ENCODE measurements at places on chromosomes 7 and 10.
A peak's percentile ranks its signal among the peaks of the same experiment; 100 is the strongest.

GRCh38 chr7:2003931-2004812, 228.6 kb downstream of the MAD1L1 start:
- no peak overlapping the region for H3K4me3 ChIP-seq
- H3K4me1 ChIP-seq: no peaks in the 10 kb centered on the region
- no peak for DNase-seq

- peaks cover 12% of the 10 kb centered on the region for H3K4me1 ChIP-seq
- H3K27me3 ChIP-seq: no peaks in the 10 kb centered on the region
- no peak overlapping the region for H3K4me3 ChIP-seq
- H3K36me3 ChIP-seq: no peaks in the 10 kb centered on the region
Observed at GRCh38 chr10:71241114-71241829, 28.9 kb downstream of the UNC5B start.

GRCh38 chr10:33145451-33146188, 187.6 kb upstream of the ITGB1 start:
- no peak for DNase-seq
- no peaks in the 10 kb centered on the region for H3K27me3 ChIP-seq
- no peak overlapping the region for H3K4me3 ChIP-seq

DNA sequence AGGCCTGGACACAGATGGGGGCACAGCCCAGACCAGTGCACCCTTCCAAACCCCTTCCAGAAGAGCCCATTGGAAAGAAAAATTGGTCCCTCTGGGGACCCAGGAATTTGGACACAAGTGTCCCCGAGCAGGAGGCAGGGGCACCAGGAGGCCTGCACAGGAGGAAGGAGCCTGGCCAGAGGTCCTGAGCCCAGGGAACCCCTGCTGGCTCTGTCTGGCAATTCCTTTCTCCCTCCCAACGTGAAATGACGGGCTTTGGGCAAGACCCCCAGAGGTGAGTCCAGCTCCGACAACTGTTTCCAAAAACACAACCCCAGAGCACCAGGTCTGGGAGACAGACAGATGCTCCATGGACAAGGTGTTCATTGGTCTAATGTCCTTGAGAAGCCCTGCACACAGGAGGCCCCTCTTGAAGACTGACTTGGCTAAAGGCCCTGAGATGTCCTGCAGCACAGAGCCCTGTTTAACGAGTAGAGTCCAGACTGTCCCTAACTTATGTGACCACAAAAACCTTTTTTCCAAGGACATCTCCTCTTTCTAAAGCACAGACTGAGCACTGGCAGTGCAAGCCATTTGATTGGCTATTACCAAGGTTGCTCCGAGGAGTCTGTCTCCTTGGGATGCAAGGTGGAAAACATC, 150.7 kb downstream of the OAT start:
- no peaks in the 10 kb centered on the region for H3K4me1 ChIP-seq
- H3K27me3 ChIP-seq: no peaks in the 10 kb centered on the region
- no peaks in the 10 kb centered on the region for H3K36me3 ChIP-seq
- peak overlapping the region; percentile 56 for H3K27ac ChIP-seq
- DNase-seq: no peak
- H3K4me3 ChIP-seq: no peak overlapping the region

GRCh38 chr7:20267482-20267881, 50.3 kb upstream of the MACC1 start:
- H3K4me1 ChIP-seq: no peaks in the 10 kb centered on the region
- H3K27ac ChIP-seq: no peak overlapping the region
- no peak overlapping the region for H3K4me3 ChIP-seq
- no peak for DNase-seq
- no peaks in the 10 kb centered on the region for H3K27me3 ChIP-seq
- H3K36me3 ChIP-seq: no peaks in the 10 kb centered on the region

DNA sequence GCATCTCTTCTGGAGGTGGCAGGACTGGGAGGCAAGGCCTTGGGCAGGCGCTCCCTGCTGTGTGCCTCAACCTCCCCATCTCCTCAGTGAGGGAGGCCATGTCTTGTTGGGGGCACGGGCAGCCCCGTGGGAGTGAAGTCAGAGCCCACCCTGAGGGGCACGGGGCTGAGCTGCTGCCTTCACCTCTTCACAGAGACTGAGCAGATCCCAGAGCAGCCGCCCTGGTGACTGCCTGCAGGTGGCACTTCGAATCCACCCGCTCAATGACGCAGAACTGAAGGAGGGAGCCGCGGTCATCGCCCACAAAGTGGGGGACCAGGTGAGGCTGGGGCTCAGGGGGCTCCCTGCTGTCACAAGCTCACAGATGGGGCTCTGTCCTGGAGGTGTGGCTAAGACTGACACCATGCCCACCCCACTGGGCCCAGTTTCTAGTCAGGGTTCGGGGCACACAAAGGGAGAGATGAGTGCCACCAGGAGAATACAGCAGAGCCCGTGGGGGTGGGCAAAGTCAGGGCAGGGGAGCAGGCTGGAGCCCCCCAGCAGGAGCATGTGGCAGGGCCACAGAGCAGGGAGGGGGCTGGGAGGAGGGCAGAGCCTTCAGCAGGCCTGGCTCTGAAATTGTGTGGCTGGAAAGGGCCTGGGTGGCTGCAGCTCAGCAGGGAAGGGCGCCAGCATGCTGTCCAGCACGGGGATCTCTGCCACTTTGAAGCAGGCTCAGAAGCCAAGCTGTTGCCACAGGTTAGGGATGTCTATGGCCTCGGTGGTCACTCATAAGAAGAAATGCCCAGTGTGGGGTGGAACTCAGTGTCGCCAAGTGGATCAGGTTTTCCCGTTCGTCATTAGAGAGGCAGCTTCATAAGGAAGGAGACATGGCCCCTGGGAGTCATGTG, 18.8 kb upstream of the CHST12 start:
- no peak overlapping the region for H3K27ac ChIP-seq
- no peaks in the 10 kb centered on the region for H3K4me1 ChIP-seq
- no peaks in the 10 kb centered on the region for H3K27me3 ChIP-seq
- DNase-seq: no peak
- no peak overlapping the region for H3K4me3 ChIP-seq
- peaks cover 22% of the 10 kb centered on the region for H3K36me3 ChIP-seq

DNA sequence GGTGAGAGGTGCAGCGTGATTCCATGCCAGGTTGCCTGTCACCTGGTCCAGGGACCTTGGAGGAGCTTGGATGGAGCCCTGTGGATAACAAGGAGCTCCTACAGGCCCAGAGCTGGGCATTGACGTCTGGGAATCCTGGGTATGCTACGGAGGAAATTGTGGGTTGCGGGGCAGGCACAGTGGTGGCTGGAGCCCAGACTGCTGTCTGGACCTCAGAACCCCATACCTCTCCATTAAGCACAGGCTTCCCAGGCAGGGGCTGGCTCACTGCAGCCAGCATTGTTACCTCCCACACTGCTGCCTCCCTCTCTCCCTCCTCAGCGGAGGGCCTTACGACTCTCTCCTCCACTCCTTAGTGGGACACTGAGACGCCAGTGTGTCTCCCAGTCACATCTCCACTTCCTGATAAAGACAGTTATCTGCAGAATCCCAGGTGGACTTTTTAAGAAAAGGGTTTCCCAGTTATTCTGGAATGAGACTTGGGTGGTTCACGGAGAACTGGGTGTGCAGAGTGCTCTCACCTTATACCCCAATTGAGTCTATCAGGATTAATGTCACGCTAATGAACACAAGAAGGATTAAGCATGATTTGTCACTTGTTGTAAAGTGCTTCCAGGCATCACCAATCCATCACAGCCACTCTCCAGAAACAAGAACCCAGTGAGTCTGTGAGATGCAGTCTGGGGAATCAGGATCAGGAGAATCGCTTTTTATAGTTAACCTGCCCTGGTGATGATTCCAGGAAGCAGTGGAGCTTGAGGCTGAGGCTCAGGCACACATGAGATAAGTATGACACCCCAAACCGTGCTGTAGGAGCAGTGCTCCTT, 309.4 kb downstream of the RPS24 start:
- H3K4me1 ChIP-seq: peaks cover 2% of the 10 kb centered on the region
- no peak overlapping the region for H3K27ac ChIP-seq
- no peaks in the 10 kb centered on the region for H3K27me3 ChIP-seq
- peak; percentile 38 for DNase-seq
- H3K36me3 ChIP-seq: no peaks in the 10 kb centered on the region

- no peaks in the 10 kb centered on the region for H3K4me1 ChIP-seq
- no peak overlapping the region for H3K4me3 ChIP-seq
- H3K27ac ChIP-seq: no peak overlapping the region
- H3K36me3 ChIP-seq: no peaks in the 10 kb centered on the region
Observed at GRCh38 chr10:45439365-45439764, 65.3 kb downstream of the ALOX5 start.

GRCh38 chr7:116445447-116446211, 53.9 kb upstream of the CAV2 start:
- H3K4me3 ChIP-seq: no peak overlapping the region
- no peaks in the 10 kb centered on the region for H3K27me3 ChIP-seq
- no peaks in the 10 kb centered on the region for H3K36me3 ChIP-seq
- no peak for DNase-seq

DNA sequence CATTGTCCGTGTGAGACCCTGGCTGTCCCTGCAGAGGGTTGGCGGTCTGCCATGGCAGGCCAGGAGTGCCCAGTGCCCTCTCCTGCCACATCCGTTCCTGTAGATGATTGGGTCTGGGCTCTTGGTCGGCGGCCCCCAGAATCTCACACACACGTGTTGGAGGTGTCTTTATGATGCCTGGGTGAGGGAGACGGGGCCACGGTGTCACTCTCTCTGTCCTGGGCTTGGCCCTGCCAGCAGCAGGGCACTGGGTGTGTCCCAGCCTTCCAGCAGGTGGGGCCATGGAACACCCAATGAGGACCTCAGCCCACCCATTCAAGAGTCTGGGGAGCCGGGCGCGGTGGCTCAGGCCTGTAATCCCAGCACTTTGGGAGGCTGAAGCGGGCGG, 30.2 kb downstream of the UNC5B start:
- H3K4me3 ChIP-seq: no peak overlapping the region
- peaks cover 12% of the 10 kb centered on the region for H3K4me1 ChIP-seq
- no peak for DNase-seq
- no peaks in the 10 kb centered on the region for H3K36me3 ChIP-seq

DNA sequence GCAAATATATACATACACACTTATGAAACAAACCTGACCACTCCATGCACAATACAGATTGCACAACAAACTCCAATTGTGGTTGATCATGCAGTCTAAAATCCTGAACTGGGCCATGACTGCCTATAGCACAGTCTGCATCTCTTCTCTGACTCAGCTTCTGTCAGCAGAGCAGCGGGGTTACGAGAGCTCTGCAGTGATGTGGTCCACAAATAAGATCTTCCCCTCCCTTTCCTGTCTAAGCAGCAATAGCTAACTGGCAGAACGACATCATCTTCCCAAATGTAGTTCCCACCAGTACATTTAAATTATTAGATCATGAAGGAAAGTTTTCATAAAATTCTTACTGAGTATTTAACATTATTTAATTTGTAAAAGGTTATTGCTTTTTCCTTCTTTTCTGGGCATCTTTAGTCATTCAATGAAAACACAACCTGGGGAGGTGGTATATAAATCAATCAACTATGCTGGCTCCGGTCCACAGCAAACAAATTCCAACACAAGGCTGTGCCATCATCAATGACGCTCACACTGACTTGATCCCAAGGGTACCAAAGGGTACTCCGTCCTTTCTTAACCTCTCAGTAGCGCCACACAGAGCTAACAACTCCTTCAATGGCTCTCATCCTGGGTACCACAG, 17.1 kb downstream of the ARHGAP21 start:
- H3K36me3 ChIP-seq: no peaks in the 10 kb centered on the region
- no peak overlapping the region for H3K4me3 ChIP-seq

GRCh38 chr10:16944986-16945385, 127.8 kb upstream of the RSU1 start:
- H3K27me3 ChIP-seq: no peaks in the 10 kb centered on the region
- H3K4me3 ChIP-seq: no peak overlapping the region
- H3K27ac ChIP-seq: peak overlapping the region; percentile 58

- no peak overlapping the region for H3K27ac ChIP-seq
- no peak overlapping the region for H3K4me3 ChIP-seq
- no peaks in the 10 kb centered on the region for H3K27me3 ChIP-seq
- H3K4me1 ChIP-seq: no peaks in the 10 kb centered on the region
Observed at GRCh38 chr7:129493555-129493954, 8.8 kb upstream of the SMKR1 start.

DNA sequence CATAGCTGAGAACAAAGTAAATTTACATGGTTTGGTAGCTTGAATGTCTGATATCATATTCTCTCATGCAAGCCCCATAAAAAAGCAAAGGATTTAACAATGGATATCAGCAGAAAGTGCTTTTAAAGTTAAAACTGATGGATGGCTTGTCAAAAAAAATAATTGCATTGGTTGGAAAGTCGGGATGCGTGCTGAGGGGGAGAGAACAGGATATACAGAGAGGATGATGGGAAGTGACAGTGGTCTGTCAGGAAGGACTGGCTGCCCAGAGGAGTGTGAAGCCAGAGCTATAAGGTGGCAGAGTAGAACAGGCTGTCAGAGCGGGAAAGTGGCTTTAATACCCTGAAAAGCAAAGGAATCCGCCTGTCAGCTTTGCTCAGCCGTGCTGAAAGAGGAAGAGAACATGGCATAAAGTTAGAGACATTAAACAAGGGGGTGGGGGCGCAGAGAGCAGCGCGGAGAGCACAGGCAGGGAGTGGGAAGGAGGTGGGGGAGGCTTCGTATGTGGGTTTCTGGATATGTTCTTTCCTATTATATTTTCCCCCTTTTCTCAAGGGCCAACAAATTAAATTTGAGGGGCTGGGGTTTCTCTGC, 493.0 kb downstream of the LRMDA start:
- no peak overlapping the region for H3K4me3 ChIP-seq
- no peak overlapping the region for H3K27ac ChIP-seq
- DNase-seq: no peak
- no peaks in the 10 kb centered on the region for H3K27me3 ChIP-seq

DNA sequence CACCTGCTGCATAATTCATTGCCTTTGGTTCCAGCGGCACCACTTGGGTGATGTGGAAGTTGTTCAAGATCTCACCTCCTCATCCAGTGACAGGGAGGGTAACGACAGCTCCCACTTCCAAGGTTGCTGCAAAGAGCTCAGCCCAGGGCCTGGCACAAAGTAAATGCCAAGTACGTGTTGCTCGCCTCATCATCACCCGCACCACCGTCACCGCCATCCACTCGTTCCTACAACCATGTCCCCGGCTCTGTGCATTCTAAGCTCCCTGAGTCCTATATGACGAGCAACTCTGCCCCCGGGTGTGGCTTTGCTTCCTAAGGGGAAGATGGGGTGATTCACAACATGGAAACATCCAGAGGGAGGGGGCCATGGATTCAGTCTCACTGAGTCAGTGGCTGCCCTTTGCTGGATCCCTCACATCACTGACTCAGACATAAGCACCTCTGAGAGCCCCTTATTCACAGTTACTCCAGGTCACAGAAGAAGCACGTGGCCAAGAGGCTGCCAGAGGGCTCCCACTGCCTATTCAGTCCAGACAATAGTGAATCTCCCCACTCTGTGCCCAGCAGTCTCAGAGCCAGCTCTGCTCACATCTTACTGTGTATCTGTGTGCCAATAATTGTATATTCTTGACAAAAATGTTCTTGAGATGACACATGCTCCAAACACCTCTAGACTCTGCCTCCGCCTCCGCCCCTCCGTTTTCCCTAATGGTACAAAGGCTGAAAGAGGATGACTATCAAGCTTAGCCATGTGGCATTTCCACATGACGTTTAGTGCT, 159.1 kb downstream of the GFRA1 start:
- no peaks in the 10 kb centered on the region for H3K36me3 ChIP-seq
- no peaks in the 10 kb centered on the region for H3K4me1 ChIP-seq
- no peak for DNase-seq
- no peaks in the 10 kb centered on the region for H3K27me3 ChIP-seq
- H3K4me3 ChIP-seq: no peak overlapping the region

- H3K27me3 ChIP-seq: no peaks in the 10 kb centered on the region
- H3K36me3 ChIP-seq: no peaks in the 10 kb centered on the region
- peaks cover 25% of the 10 kb centered on the region for H3K4me1 ChIP-seq
- H3K27ac ChIP-seq: no peak overlapping the region
Observed at GRCh38 chr7:36283711-36284130, 105.9 kb upstream of the ANLN start.
